ENCODE measurements at places on chromosomes 1 and 21. TPM values are rescaled to one million over a fixed set of nuclear protein-coding genes. Genes with fewer than 3 reads are reported as not detected.

The CCDC185 gene
- not detected for total RNA-seq

The TMEM125 gene
- total RNA-seq: not detected

The CNR2 gene
- not detected for total RNA-seq

The CD164L2 gene
- total RNA-seq: not detected

The ADSS2 gene
- 52.8 TPM for total RNA-seq

The BCAN gene
- not detected for total RNA-seq

The PADI4 gene
- total RNA-seq: 0.30 TPM

The CD34 gene
- total RNA-seq: 0.04 TPM

The PLA2G4A gene
- 0.62 TPM for total RNA-seq

The OR10Z1 gene
- not detected for total RNA-seq

The SESN2 gene
- 32.9 TPM for total RNA-seq

The CELA3A gene
- total RNA-seq: not detected

The HUNK gene
- total RNA-seq: 0.02 TPM

The TNFAIP8L2 gene
- total RNA-seq: 19.2 TPM

The FRRS1 gene
- 2.9 TPM for total RNA-seq

The CLIC6 gene
- total RNA-seq: 0.07 TPM

The LRRC38 gene
- total RNA-seq: not detected

The LRRC53 gene
- total RNA-seq: not detected

The LCE6A gene
- total RNA-seq: not detected

Measured in activated CD4-positive, alpha-beta T cell treated with anti-CD3 and anti-CD28 coated beads for 36 hours (primary cell).